ENCODE measurements at places on chromosomes 2 and 18. TPM values are rescaled to one million over a fixed set of nuclear protein-coding genes. Genes with fewer than 3 reads are reported as not detected.

Gene UPP2
- total RNA-seq = not detected

Gene FSHR
- not detected for total RNA-seq

Gene ZBTB7C
- 0.53 TPM for total RNA-seq

Gene PID1
- total RNA-seq = 40.8 TPM

Gene OLA1
- total RNA-seq = 110 TPM

Gene FAM161A
- 1.8 TPM for total RNA-seq
